ENCODE measurements at places on chromosomes 5 and 9.

DNA sequence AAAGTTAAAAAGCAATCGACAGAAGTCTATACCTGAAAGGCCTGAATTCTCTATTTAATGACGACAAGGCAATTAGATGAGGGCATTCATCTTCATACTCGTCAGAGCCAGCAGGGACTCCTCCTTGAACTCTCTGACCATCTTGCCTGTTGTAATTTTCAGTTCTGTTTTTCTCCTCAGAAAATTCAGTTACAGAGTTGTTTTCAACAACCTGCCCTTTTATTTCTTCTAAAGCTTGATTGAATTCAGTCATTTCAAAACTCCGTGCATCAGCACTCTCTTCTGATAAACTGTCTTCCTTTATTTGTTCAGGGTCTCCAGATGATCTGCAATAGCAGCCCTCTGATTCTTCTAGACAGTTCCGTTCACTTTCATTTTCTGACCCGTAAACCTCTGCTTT lies 15.6 kb downstream of the RIOK2 start:
- no peak for DNase-seq

- no peak for DNase-seq
These were observed 146.4 kb downstream of the FBXL7 start for GRCh38 chr5:15646371-15646770.

DNA sequence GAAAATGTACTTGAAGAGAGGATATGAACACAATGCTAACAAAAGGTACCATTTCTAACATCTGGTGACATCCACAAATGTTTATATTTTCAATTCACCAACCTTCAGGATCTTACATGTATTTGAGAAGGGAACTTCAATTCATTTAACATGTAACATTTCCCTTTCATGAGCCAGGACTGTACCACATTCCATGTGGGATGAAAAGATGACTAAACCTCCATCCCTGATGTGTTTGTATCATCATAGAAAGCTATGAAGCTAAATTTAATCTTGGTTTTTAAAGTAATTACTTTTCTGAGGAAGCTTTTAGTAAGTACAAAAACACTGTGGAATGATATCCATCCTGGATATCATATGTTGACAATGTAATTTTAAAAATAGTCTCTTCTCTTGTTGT lies 78.2 kb upstream of the GNA14 start:
- no peak for DNase-seq

GRCh38 chr5:169876386-169876785 lies 103.9 kb downstream of the INSYN2B start:
- no peak for DNase-seq

- peak; percentile 41 for DNase-seq
These were observed 524.2 kb upstream of the DAB2 start for GRCh38 chr5:39948867-39949468.

Data from stimulated activated CD8-positive, alpha-beta memory T cell treated with anti-CD3 and anti-CD28 coated beads, Interleukin-4, amount 100 ng/mL, for 4 hours (primary cell).